Hair follicular keratinocyte (primary cell): ENCODE measurements at places on chromosomes 13 and 19. TPM values are rescaled to one million over a fixed set of nuclear protein-coding genes. Genes with fewer than 3 reads are reported as not detected.

Gene CYP4F3
- total RNA-seq: not detected in 2 replicates

Gene WDR88
- total RNA-seq: not detected in 2 replicates

Gene FGF9
- total RNA-seq: under 0.01 TPM in 1 of 2 replicates, not detected in the other

Gene CGB8
- total RNA-seq: not detected in 2 replicates

Gene SLC46A3
- total RNA-seq: 4.6 and 8.1 TPM in 2 replicates

Gene NLRP7
- not detected in 2 replicates for total RNA-seq

Gene KCNN1
- total RNA-seq: not detected in 2 replicates

Gene HIF3A
- total RNA-seq: not detected in 2 replicates

Gene ETFB
- 81.5 and 103 TPM in 2 replicates for total RNA-seq

Gene BRSK1
- 1.7 and 2.3 TPM in 2 replicates for total RNA-seq

Gene P2RY11
- 2.7 and 5.5 TPM in 2 replicates for total RNA-seq

Gene PSPC1
- total RNA-seq: 31.4 and 48.4 TPM in 2 replicates

Gene DNAJB1
- 100 and 107 TPM in 2 replicates for total RNA-seq

Gene CRX
- not detected in 2 replicates for total RNA-seq

Gene FAM83E
- 0.08 and 0.23 TPM in 2 replicates for total RNA-seq

Gene GIPC3
- not detected in 2 replicates for total RNA-seq

Gene C1QTNF9
- total RNA-seq: not detected in 2 replicates

Gene KCNK6
- 27.4 and 27.8 TPM in 2 replicates for total RNA-seq

Gene LILRB1
- not detected in 2 replicates for total RNA-seq

Gene ZGLP1
- 1.5 and 1.6 TPM in 2 replicates for total RNA-seq

Gene ZBTB32
- not detected in 2 replicates for total RNA-seq

Gene IFNL1
- total RNA-seq: not detected in 2 replicates

Gene AP1M2
- 78.9 and 111 TPM in 2 replicates for total RNA-seq

Gene NLRP9
- not detected in 2 replicates for total RNA-seq

Gene SIGLEC7
- not detected in 2 replicates for total RNA-seq

Gene BRCA2
- total RNA-seq: 7.2 and 8.4 TPM in 2 replicates

Gene SLC25A42
- total RNA-seq: 0.99 and 2.8 TPM in 2 replicates

Gene CCDC122
- 7.4 and 13.3 TPM in 2 replicates for total RNA-seq

Gene TSKS
- not detected in 2 replicates for total RNA-seq

Gene ZNF723
- not detected in 2 replicates for total RNA-seq

Gene PSG7
- total RNA-seq: not detected in 2 replicates

Gene ZNF813
- total RNA-seq: 1.5 and 2.1 TPM in 2 replicates

Gene CLEC17A
- total RNA-seq: not detected in 2 replicates

Gene LRRC63
- not detected in 2 replicates for total RNA-seq
